ENCODE measurements at places on chromosomes 3 and 15.

DNA sequence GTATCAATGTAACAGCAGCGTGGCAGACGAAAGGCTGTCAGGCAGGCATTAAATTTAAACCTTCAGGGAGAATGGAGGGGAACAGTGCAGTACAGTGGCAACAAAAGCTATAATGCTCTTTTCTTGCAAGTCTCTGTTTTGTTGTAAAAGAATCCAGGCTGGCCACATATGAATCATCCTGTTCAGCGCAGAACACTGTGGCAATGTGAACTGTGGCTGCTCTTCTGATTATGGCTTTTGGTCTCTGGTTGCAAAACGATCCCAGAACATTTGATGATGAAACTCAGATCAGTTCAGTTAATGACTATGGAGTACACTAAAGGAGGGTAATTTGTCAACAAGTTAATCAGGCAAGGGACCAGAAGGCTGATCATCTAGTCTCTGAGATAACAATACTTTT lies 219.7 kb upstream of the SGO1 start:
- peak; percentile 90 for DNase-seq

GRCh38 chr3:192883512-192883911 lies 34.1 kb downstream of the MB21D2 start:
- no peak for DNase-seq

- no peak for DNase-seq
Measured at GRCh38 chr15:68501616-68502015, 69.7 kb upstream of the ITGA11 start.

GRCh38 chr3:101900316-101900715 lies 51.0 kb downstream of the NFKBIZ start:
- no peak for DNase-seq

- DNase-seq, result peak; percentile 56
Measured at GRCh38 chr3:37074178-37074577, 80.9 kb downstream of the MLH1 start.

All from foreskin fibroblast (primary cell).